ENCODE measurements at places on chromosomes 16 and 17.

GRCh38 chr16:80599466-80599865, 58.7 kb downstream of the DYNLRB2 start:
- DNase-seq, result no peak

DNA sequence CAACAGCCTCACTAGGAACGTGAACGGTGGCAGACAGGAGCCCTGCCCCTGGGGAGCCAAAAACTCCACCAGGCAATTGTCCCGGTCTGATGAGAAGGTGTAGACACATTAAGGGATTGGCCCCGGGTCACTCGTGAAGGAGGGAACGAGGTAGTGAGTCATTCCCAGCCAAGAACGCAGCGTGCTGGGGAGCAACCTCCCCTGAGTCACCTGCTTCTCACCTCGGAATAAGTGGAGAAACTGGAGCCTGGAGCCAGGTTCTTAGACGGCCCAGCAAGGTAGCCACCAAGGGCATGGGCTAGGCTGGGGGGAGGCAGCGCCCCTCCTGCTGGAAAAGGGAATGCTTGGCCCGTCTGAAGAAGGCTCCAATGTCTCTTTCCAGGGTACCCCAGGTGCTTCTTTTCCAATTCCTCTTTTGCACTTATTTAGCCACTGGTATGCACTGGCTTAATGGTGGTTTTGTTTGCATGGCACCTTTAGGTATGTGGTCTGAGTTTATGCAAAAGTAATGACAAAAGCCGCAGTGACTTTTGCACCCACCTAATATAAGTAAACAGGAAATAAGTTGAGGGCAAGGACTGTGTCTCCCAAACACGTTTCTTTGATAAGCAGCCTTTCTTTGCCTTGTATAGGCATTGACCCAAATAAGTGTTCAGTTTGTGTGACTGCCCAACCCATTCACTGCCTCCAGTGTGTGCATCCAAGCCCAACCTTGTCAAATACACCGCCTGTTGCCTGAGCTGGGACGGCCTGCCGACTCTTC, 1.8 kb upstream of the HELZ start:
- no peak for DNase-seq

GRCh38 chr17:73787076-73788059, 143.1 kb upstream of the SDK2 start:
- no peak for DNase-seq

DNA sequence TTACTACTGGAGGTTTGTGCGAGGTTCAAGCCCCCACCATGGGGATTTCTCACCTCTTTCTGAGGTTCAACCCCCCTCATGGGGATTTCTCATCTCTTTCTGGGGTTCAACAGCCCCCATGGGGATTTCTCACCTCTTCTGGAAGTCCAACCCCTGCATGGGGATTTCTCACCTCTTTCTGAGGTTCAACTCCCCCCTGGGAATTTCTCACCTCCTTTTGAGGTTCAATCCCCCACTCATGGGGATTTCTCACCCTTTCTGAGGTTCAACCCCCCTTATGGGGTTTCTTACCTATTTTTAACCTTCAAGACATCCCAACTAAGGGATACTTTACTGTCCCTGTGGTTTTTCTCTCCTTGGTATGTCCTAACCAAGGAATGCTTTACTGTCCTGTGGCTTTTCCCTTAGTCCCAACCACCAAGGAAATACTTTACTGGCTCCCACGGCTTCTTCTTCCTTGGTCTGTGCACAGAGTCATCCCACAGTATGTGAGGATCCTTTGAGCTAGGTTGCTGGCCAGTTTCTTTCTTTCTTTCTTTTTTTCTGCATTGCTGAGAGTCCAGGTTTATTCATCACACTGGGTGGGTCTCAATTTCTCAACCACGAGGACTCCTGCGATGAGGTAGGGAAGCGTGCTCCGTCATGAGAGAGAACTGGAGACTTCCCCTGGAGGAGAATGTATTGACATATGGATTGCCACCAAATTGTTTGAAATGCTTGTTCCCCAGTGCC, 2140.2 kb downstream of the TP53TG3F start:
- DNase-seq, result no peak

DNA sequence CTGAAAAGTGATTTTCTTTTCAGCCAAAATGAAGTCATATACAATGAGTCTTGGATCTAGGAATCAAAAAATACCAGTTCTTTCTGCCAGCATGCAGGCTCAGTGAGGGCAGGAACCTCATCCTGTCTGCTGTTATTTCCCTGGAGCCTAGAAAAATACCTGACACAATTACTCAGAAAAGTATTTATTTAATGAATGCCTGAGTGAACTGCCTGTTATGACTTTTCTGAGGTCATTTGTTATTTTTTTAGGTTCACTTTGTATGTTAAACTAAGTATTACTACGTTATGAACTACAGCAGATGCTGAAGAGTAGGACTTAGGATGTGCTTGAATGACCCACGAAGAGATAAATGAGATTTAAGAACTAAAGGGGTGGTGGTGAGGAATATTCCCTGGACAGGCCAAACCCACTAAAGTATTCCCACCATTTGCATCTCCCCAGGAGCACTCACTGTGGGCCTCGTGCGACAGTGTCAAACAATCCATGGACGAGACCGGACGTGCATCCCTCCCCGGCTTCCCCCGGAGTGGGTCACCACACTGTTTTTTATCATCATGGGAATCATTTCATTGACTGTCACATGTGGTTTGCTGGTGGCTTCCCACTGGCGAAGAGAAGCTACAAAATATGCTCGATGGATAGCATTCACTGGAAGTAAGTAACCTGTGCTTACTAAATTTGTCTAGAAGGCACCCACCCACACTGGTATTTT, 17.1 kb upstream of the VWA3A start:
- no peak for DNase-seq

- DNase-seq, result no peak
Observed at GRCh38 chr17:50535407-50535806, 2.9 kb downstream of the EPN3 start.

Measured in GM18507 (cell line).